ENCODE measurements at places on chromosomes 3 and 15.

GRCh38 chr3:151322511-151322910 lies 5.9 kb upstream of the GPR87 start:
- DNase-seq, result no peak

DNA sequence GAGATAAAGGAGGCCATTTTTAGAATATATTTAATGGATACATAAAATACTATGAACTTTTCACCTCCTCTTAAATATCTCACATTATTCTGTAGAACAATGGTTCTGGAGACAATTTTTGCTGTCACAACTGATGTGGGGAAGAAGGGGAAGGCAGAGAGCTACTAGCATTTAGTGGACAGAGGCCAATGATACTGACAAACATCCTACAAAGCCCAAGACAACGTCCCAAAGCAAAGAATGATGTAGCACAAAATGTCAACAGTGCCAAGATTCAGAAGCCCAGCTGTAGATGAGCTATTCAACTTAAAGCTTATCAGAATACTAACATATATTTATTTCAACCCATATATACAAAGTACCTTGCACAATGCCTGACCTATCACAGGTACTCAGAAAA lies 1069.4 kb downstream of the ROBO1 start:
- no peak for DNase-seq

DNA sequence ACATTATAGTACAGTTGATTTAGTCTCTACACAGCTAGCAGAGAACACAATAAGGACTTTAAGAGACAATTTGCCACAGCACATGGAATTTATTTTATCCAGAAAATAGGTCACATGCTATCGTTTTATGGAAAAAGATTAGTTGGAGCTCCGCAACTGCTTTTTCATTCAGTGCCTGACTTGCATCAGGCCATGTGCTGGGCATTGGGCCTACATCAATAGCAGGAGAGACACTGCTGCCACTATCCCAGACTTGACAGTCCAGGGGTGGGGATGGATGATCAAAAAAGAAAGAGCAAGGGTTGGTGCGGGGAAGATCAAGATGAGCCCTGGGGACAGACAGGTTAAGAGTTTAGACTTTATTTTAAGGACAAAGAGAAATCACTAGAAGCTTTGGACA lies 75.2 kb upstream of the C3orf80 start:
- DNase-seq, result no peak

DNA sequence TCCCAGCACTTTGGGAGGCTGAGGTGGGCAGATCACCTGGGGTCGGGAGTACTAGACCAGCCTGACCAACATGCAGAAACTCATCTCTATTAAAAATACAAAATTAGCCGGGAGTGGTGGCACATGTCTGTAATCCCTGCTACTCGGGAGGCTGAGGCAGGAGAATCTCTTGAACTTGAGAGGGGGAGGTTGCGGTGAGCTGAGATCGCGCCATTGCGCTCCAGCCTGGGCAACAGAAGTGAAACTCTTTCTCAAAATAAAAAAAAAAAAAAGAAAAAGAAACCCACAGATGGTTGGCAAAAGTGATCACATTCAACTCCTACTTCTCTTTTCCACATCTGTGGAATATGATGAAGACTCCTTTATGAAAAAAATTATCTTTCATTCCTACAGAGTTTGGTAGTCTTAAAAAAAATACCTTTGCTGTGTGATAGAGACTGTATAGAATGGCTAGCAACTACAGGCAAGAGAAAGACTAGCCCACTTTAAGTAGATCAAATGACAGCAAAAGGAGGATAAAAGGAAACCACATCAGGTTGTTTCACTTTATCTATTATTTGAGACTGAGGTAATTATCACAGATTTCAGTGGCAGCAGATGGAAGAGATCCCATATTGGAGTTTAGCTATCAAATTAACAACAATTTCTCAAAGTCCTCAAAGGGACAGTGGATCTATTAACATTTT lies 172.9 kb upstream of the TSPAN3 start:
- no peak for DNase-seq

GRCh38 chr15:31255732-31256377 lies 70.8 kb upstream of the KLF13 start:
- no peak for DNase-seq

GRCh38 chr3:69194431-69195165 lies 72.2 kb upstream of the LMOD3 start:
- no peak for DNase-seq

GRCh38 chr15:75903331-75904239 lies at the start of gene FBXO22:
Gene FBXO22 (plus strand): TSS chr15:75903878. CDS start chr15:75903964, 86 bp downstream.
- DNase-seq, result peak; percentile 85

DNA sequence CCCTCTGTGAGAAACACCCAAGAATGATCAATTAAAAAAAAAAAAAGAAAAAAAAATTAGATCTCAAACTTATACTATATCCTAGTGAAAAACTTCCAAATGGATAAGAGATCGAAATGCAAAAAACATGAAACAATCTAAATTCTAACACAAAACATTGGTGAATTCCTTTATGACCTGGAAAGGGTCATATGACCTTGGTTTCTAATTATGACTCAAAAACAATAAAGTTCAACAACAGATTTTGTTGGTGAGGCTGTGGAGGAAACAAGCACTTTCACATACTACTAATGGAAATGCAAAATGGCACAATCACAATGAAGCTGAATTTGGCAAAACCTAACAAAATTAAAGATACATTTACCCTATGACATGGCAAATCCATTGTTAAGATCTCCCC lies 45.3 kb downstream of the HSPBAP1 start:
- DNase-seq, result no peak

DNA sequence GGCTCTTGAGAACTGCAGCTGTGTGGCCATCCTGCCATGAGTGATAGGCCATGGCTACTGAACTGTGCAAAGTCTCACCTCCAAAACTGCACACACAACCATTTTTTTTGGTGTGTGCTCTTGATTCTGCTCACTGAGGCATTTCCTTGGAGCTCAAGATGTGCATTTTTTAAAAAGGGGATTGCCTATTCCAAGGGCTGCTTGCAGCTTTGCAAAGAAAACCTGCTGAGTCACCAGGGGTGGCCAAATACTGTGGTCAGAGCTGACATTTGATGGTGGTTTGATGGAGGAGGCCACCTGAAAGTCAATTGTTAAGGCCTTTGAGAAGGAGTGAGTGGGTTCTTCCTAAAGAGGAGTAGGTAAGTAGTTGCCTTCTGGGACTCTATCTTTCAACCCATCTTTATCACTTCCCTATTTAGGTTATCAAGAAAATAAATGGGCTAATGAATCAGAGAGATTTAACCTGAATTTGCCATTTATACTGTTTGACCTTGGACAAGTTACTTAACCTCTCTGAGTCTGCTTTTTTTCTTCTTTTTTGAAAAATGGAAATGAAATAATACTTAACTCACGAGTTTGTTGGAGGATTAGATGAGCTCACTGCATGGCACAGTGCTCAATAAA lies 87.9 kb downstream of the CHST2 start:
- no peak for DNase-seq

DNA sequence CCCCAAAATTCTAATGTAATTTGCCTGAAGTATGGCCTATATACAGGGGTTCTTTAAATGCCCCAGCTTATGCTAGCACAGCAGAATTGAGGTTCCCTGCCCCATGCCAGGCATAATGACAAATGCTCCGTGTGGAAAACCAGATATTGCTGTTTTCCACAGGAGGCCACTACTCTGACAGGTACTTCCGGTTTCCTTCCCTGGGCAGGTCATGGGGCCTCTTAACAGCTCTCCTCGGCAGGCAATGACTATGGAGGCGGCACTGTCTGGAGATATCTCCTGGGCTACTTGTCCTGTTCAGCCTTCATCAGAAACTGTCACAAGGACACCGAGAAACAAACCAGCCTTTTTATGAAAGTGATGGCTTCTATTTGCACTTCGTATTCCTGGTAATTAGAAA lies 54.8 kb downstream of the SLC7A14 start:
- no peak for DNase-seq

DNA sequence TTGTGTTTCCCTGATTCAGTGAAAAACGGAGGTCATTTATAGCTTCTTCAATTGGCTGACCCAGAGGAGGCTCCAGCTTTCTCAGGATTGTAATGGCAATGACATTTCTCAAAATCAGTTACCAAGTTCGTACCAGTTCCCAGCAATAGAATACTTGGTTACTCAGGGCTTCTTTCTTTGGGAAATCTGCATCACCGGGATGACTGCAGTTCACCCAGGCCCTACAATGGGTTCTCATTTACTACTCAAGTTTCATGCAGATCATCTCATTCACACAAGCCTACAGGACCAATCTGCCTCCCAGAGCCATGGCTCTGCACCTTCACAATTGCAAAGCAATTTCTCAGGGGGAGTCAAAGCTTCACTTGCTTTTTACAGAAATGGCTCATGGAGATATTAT lies 109.6 kb downstream of the FHIT start:
- DNase-seq, result no peak

DNA sequence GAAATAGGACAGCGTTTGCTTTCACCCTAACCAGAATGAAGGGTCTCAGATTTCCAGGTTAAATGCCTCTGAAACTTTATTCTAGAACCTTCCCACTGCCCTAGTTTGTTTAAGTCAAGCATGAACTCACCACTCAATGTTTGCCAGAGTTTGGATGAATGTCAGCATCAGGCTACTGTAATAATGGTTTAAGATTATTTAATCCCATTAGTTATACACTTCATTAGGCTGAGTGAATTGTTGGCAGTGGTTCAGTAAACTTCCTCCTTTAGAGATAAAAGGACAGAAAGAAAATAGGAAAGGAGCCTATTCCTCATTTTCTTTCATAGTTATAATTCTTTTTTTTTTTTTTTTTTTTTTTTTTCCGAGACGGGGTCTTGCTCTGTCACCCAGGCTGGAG lies 401.9 kb upstream of the TPRG1 start:
- DNase-seq, result no peak

DNA sequence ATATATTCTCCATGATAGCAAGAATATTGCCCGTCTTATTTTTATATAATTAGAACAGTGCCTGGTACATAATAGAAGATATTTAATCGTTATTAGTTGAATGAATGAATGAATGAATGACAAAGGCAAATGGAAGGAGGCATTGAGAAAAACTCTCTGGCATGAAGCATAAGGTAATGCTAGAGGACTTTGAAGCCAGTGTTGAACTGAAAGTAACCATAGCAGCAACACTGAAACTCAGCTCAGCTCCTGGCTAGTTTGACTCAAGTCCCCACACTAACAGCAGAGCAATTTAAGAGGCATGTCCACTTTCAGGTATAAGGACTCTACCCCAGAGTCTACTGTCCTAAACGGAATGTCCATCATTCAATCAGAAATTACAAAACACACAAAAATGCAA lies 227.0 kb downstream of the CPNE4 start:
- DNase-seq, result no peak

GRCh38 chr3:58568572-58569286 lies 8.5 kb downstream of the FAM107A start:
- DNase-seq, result peak; percentile 10

DNA sequence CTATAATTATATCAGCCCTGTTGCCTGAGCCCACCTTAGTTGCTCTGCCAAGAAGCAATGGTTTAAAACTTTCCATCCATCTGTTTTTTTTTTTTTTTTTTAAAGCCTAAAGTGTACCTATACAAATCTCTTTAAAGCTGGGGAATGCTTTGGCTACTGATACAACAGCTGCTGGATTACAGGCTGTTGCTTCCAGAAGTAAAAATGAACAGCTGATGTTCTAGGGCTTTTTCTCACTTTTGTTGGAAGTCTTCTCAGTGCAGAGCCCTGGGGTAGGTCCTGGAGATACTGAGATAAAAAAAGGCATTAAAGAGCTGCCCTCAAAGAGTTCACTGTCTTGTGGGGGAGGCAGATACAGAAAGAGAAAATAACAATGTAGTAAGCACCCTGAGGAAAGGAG lies 218.1 kb downstream of the NLGN1 start:
- DNase-seq, result no peak

DNA sequence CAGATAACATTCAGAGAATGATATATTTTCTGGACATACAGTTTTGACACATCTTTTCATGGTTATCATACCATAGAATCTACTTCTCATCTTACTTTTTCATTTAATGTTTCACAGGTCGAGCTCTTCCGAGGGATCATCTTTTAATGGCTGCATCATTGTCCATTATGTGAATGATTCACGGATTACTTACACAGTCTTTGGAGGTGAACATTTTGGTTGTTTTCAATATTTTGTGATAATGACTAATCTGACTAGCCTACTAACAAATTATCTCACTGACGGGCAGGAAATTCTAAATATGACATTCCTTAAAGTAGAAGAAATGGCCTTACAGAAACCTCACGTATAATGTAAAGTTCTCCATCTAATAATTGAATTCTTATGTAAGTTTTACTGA lies 209.1 kb upstream of the STRIT1 start:
- DNase-seq, result no peak

GRCh38 chr3:49244581-49245205 lies 32.3 kb downstream of the C3orf62 start:
- no peak for DNase-seq

GRCh38 chr3:126512916-126513650 lies 4.5 kb downstream of the UROC1 start:
- no peak for DNase-seq

GRCh38 chr3:68915973-68916372 lies 16.4 kb downstream of the TAFA4 start:
- DNase-seq, result no peak

GRCh38 chr15:57237301-57237642 lies 139.0 kb upstream of the CGNL1 start:
- DNase-seq, result no peak

DNA sequence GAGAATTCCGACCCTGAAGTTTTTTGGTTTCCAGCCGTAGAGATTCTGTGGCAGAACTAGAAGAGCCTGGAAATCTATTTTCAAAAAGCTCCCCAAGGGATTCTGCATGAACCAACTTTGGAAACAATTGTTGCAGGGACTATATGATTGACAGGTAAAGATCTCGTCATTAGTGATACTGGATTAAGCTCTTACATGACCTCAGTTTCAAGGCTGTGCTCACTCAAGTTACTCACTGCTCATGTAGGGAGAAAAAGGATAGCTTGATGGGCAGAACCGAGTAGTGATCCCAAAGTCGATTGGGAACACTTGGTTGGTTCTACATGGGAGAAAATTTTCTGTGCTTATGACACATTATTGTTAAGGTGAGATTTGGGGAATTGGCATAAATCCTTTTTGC lies 142.3 kb upstream of the RASGRP1 start:
- DNase-seq, result no peak

- DNase-seq, result no peak
Observed at GRCh38 chr15:49041426-49041825, 4.8 kb downstream of the SECISBP2L start.

GRCh38 chr3:47423548-47424145 lies 42.8 kb downstream of the PTPN23 start:
- DNase-seq, result no peak

- DNase-seq, result no peak
Observed at GRCh38 chr3:37968813-37969595, 21.6 kb upstream of the VILL start.

- no peak for DNase-seq
Observed at GRCh38 chr3:150515210-150515609, 31.1 kb downstream of the SERP1 start.

All from central memory CD4-positive, alpha-beta T cell (primary cell).